ENCODE measurements at places on chromosomes 2 and 18.

DNA sequence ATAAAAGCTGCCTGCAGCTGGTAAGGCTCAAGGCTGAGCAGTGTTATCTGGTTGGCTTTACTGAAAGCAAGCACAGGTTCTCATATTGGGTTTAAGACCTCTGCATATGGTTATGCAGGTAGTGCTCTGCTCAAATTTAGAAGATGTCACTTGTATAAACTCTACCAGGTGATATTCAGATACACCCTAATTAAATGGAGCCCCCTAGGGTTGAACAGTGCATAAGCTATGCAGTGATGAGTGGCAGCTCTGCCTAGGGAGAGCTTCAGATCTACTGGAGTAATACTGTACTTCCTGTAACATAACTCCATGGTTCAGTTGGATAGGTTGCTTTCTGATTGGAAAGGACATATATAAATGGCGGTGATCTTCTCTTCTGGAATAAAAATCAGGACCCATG is 222.7 kb downstream of the CYRIA start:
- DNase-seq, result no peak

DNA sequence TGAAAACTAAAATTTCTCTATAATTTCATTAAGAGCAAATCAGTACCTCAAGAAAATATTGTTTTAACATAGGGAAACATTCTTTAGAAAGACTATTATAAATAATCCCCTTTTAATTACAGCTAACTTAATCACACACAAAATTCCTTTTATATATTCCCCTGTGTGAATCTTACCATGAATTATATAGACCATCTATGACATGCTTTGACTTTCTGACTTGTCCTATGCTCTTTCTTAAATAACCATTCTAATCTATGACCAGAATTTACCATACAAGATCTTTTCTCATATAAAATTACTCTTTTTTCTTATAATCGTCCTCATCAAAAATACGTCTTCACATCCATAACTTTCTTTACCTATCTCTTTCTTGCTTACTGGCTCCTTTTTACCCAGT is 824.2 kb upstream of the FAM98A start:
- DNase-seq, result no peak

GRCh38 chr2:98580656-98581284 is 27.5 kb downstream of the COA5 start:
- no peak for DNase-seq

GRCh38 chr2:121088251-121089165 is 196.5 kb downstream of the TFCP2L1 start:
- DNase-seq, result peak; percentile 16

DNA sequence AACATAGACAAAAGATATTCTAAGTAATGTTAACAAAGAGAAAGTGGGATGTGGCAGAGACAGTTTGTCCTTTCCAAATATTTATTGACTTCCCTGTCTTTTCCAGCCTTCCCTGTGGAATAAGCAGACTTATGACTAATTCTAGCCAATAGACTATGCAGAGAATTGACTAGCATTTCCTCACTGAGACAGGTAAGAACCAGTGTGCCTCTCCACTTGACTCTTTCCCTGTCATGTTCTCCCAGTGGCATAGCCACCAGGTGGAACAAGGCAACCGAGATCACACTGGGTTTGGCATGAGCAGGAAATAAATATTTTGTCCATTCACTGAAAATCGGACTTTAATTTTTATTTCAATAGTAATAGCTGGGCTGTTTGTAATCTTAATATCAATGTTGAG is 168.1 kb upstream of the CTAGE1 start:
- no peak for DNase-seq

GRCh38 chr2:9807056-9807455 is 36.2 kb upstream of the TAF1B start:
- DNase-seq, result no peak

GRCh38 chr2:191864628-191865374 is 17.9 kb upstream of the CAVIN2 start:
- DNase-seq, result peak; percentile 81

DNA sequence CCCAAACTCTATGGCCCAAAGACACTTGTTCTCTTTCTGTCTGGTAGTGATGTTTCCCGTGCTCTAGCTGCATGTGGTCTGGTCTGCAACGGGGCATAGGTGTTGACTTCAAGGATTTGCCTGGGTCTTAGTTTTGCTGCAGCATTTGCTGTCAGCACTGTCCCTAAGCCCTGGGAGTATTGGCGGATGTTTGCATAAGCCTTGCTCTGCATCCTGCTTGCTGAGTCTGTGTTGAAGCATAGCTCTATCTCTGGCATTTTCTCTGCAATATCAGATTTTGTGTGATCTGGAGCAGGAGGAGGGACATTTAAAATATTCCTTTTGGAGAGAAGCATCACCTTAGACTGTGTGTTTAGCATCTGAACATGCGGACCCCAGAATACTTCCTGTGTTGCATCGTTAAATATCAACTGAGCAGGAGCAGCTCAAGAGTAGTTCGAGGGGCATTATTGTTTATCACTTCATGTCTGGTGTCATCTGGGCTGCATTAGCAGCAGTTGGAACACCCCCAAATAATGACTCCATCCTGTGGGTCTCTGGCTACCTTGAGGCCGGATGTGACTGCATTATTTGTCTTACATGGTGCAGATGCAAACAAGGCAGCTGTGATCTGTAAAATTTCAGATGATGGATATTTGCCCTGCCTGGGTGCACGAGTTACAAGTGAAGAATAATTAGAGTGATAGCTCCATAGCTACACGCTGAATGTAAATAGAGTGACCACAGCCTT is 231.7 kb downstream of the TRIB2 start:
- no peak for DNase-seq

- DNase-seq, result no peak
These were observed 31.8 kb upstream of the MTX2 start for GRCh38 chr2:176237456-176237855.

DNA sequence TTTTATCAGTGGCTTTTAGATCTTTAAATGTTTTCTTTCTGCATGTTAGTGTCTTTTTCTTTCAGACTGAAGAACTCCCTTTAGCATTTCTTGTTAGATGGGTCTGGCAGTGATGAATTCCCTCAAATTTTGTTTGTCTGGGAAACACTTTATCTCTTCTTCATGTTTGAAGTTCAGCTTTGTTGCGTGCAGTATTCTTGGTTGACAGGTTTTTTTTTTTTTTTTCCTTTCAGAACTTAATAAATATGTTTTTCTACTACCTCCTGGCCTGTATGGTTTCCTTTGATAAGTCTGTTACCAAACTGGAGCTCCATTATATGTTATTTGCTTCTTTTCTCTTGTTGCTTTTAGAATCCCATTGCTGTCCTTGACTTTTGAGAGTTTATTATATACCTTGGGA is 89.8 kb upstream of the ACKR3 start:
- no peak for DNase-seq

- no peak for DNase-seq
These were observed 64.0 kb upstream of the TRIB2 start for GRCh38 chr2:12652723-12653122.

- DNase-seq, result peak; percentile 89
These were observed 36.9 kb downstream of the SCN1A start for GRCh38 chr2:166090908-166091307.

DNA sequence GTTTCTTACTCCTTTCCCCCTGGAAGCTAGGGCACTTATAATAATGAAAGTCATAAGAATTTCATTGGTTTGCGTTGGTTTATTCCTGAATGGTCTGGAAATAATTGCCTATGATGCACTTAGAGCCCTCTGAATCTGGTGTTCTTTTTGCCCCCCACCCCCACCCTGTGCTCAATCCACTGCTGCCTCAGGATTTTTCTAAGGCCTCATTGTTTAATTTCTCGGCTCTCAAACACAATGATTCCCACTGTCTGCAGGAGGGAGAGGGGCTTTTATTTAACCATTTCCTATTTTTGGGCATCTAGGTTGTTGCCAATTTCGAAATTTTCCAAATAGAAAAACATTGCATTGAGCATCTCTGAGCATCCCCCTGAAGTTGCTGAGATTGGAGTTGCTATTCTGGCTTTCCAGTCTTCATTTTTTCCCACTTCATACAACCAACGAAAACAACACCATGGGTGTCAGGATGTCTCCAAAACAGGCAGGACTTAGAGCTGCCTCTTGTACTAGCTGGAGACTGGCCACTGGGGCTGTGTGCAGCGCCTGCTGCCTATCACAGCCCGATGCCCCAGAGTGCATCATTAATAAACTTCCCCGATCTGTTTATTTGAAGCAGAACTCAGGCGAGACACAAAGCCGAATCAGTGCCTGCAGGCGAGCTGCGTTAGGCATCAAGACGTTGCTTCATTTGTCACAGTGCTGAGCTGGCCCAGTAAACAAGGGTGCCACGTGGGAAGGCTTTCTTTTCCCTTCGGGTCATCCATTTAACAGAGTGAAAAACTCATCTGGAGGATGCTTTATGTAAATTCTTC is 1.8 kb upstream of the PCARE start:
- peak; percentile 40 for DNase-seq

- DNase-seq, result peak; percentile 69
These were observed 17.4 kb upstream of the HAAO start for GRCh38 chr2:42809819-42810120.

DNA sequence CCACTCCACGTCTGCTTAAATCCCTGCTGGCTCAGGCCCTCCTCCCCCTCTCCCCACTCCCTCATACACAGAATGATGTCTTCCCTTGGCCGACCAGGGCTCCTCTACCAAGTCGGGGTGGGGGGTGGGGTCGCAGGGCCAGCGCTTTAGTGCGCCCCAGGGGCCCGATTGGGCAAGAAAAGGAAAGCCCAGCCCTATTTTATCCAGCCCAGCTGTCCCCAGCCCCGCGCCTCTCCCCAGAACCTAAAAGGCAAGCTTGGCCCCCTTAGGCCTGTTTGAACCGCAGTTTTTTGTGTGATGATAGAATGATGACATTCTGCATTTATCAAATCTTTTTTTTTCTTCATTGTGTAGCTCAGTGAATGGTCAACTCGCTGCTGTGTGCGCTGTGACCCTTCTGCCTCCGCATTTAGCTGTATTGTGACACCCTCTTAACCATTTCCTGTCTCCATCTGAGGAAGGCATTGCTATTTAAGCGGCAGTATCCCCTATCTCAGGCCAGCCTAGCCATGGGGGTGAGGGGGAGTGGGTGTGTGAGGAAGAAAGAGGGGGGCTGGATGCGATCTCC is 231.4 kb downstream of the HAUS1 start:
- DNase-seq, result no peak

- DNase-seq, result peak; percentile 23
These were observed 520.0 kb upstream of the TCF4 start for GRCh38 chr18:56107821-56108477.

DNA sequence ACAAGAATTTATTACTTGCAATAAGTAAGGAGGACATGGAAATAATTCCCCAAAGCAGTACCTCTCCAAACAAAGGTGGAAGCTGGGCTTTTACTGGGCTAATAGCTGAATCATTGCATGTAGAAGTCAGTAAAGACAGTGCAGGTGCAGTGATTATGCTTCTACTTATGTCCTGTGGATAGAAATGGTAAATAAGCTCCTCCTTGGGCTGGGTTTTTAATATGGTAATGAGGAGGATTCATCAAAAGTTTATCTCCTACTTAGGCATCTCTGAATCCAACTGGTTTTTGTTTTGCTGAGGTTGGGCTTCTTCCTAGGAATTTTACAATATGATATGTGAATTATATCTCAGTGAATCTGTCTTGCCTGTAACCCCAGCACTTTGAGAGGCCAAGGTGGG is 297.4 kb upstream of the MC4R start:
- no peak for DNase-seq

- DNase-seq, result peak; percentile 52
These were observed 114.5 kb upstream of the ZFP36L2 start for GRCh38 chr2:43340945-43341356.

GRCh38 chr2:191352536-191352935 is 107.3 kb downstream of the MYO1B start:
- peak; percentile 68 for DNase-seq

GRCh38 chr2:31148514-31148913 is 10.3 kb upstream of the GALNT14 start:
- no peak for DNase-seq

DNA sequence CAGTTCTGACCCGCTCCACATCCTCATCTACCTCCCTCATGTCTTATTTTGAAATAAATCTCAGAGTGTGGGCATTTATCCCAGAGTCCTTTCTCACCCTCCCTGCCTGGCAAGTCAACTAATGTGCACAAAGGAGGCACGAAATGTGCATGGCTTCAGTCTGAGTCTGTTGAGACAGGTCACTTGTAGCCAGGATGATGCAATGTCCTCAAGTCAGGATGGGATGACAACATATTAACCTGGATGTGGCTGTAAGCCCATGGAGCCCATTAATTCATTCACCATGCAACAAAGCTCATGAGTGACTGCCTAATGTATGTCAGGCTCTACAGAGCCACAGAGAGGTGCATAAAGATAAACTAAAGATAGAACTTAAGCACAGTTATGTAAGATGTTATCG is 34.5 kb downstream of the KCNG3 start:
- no peak for DNase-seq

- no peak for DNase-seq
These were observed 201.2 kb upstream of the PIK3C3 start for GRCh38 chr18:41753826-41754225.

DNA sequence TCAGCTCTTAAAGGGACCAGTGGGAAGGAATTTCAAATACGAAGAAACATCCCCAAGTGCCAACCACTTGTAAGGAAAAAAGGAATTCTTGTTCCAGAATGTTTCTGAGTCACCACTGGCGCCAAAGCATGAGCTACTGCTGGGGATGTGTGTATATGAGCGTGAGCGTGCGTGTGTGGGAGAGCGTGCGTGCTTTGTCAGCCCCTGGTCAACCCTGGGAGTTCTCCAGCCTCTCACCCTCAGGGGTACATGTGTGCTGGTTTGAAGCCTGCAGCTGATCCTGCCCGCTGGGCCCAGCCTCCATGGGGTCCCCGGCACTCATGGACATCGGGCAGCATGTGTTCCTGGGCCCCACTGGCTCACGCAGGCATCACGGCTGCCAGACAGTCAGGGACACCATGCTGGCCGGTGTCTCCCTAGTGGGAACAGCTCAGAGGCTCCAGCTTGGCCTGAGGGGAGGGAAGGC is 17.1 kb downstream of the HS6ST1 start:
- peak; percentile 97 for DNase-seq

DNA sequence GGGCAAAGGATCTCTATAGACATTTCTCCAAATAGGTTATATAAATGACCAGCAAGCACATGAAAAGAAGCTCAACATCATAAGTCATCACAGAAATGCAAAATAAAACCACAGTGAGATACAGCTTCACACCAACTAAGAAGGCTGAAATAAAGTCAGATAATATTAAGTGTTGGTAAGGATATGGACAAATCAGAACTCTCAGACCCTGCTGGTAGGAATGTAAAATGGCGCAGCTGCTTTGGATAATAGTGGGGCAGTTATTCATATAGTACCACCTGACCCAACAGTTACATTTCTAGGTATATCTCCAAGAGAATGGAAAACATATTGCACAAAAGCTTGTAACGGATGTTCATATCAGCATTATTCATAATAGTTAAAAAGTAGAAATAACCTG is 14.0 kb downstream of the EPB41L5 start:
- no peak for DNase-seq

- DNase-seq, result no peak
These were observed 18.3 kb downstream of the RNASEH1 start for GRCh38 chr2:3539836-3540235.

- DNase-seq, result no peak
These were observed 28.1 kb downstream of the GAREM1 start for GRCh38 chr18:32442575-32442974.

GRCh38 chr2:159555651-159556392 is 60.5 kb downstream of the BAZ2B start:
- peak; percentile 15 for DNase-seq

- DNase-seq, result no peak
These were observed 1664.6 kb upstream of the CELF4 start for GRCh38 chr18:39230086-39230803.
